Cortex of kidney (tissue), 1 donor: ENCODE measurements at places on chromosomes 7 and 10.

DNA sequence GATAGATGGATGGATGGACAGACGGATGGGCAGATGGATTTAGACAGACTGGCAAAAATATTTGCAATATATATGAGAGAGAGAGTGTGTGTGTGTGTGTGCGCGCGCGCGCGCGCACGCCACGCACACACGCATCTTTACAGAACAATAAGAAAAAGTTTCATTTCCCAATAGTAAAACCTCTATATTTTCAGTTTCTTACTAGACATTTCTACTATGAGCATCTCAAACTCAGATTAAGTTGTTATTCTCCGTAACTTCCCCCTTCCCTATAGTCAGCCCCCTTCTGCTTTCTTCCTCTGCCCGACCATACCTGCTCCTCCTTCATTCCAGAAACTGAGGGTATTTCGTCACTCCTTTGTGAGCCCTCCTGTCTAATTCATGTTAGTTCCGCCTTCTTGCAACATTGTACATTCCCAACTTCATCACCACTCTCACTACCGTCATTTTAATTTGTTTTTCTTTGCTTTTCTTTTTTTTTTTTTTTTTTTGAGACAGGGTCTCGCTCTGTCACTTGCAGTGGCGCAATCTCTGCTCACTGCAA is 154.4 kb upstream of the SH2B2 start:
- DNase-seq = no peak

- no peak for DNase-seq
These were observed 12.3 kb downstream of the CFAP46 start for GRCh38 chr10:132929953-132930548.

GRCh38 chr10:85961073-85961472 is 405.5 kb downstream of the GRID1 start:
- no peak for DNase-seq

- no peak for DNase-seq
These were observed 14.1 kb downstream of the ZNF467 start for GRCh38 chr7:149759093-149759860.

DNA sequence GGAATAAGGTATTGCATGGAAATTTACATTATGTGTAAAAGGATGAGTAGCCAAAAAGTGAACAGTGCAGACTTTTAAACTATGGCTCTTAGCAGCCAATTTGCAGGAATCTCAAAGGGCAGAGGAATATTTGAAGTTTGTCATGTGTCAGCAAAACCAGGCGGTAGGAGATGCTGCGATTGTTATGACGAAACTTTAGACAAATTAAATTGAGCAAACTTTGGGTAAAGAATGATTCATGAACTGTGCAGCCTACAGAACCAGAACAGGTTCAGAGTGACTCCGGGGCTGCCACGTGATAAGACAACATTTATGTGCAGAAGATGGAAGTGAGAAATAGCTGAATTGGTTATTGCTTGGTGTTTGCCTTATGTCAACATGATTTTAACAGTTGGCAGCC is 39.2 kb upstream of the CCDC6 start:
- no peak for DNase-seq

GRCh38 chr7:151954866-151955820 is 1.1 kb upstream of the GALNTL5 start:
- DNase-seq = no peak

GRCh38 chr10:101087965-101088364 is 26.2 kb downstream of the KAZALD1 start:
- no peak for DNase-seq
